ENCODE measurements at places on chromosomes 6 and 20. TPM values are rescaled to one million over a fixed set of nuclear protein-coding genes. Genes with fewer than 3 reads are reported as not detected.

- no peak for DNase-seq
Measured at GRCh38 chr6:170010665-170011203, 259.3 kb downstream of the ERMARD start.

DNA sequence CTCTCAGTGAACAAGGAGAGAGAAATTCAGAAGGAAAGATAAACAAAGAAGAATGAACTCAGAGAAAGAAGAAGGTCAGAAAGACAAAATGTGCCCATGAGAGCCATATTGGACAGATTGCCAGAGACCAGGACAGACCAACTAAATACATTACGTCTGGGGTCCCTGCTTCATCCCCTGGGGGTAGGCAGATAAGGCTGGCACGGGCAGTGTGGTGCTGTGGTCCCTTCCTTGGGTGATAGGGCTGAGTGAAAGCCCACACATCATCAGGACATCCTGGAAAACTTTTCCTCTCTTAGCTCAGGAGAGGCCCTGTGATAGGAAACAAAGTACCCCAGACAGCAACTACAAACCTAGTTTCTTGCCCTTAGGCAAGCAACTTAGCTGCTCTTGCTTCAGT is 13.2 kb upstream of the ARMC12 start:
- DNase-seq = no peak

GRCh38 chr6:41846666-41847237 is 48.4 kb downstream of the USP49 start:
- DNase-seq = peak; percentile 93

DNA sequence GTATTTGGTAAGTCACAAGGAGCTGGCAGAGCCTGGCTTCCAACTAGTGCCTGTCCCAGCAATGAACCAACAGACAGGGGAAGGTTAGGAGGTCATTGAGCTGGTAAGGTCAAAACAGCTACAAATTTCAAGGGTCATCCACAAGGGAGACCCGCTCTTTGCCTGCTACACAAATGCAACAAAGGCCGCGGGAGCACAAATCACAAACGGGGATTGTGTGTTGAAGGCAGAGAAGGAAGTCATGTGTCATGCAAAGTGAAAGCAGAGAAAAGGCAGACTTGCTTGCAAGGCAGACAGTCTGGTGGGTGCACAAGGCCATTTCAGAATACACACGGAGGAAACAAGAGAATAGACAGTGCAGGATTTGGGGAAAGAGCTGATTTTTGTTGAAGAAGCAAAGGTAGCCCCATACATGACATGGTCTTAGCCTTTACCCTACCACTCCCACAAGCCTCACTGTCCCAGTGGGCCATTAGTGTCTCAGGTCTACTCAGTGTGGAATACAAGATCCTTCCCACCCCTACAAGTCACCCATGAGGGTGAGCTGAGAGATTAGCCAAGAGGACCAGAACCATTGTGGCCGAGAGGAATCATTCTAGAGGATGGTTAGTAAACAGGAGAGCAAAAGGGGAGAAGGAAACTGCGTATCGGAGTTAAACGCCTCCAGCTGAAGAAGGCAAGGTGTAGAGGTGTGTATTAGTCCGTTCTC is 18.1 kb upstream of the SAMHD1 start:
- DNase-seq = no peak

- DNase-seq = peak; percentile 98
Measured at GRCh38 chr20:34017610-34018009, 23.9 kb downstream of the RALY start.

Gene TMEM74B
- total RNA-seq = not detected
